Activated T-cell treated with anti-CD3 and anti-CD28 coated beads for 24 hours (primary cell): ENCODE measurements at places on chromosomes 7 and 10.

- no peak for DNase-seq
Measured at GRCh38 chr7:137753948-137754851, 92.6 kb downstream of the DGKI start.

GRCh38 chr7:23410446-23411183, 59.7 kb downstream of the IGF2BP3 start:
- no peak for DNase-seq

DNA sequence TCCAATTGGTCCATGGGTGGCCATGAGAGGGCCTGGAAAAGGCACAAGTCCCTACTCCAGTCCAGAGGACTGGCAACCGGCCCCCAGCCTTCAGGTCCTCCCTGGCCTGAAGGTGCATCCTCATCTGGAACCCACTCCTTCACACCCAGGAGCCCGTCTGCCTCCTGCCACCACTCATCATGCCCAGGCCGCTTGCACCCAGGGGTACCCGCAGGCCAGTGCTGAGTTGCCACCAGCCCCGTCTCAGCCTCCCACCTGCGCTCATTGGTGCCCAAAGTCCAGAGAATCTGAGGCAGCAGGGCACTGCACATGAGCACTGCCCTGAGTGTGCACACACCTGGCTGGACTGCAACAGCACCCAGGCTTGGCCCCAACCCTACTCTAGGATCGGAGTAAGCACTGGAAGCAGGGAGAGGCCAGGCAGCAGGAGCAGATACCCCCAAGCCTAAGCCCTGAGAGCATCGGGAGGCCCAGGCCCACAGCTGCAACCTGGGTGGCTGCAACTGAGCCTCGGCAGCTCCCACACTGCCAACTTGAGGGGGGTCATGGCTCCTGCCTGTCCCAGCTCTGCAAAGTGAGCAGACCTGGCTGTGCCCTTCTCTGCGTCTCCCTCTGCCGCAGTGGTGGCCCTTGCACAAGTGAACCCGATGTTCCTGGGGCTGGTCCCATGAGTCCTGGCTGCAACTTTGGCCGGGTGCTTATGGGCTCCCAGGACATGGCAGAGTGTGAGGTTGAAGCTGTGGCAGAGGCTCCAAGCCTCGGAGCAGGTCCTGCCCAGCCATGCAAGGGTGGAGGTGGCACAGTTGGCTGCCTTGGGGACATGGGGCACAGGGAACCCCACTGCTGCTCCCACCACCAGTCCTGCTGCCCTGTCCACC, 44.3 kb downstream of the TCERG1L start:
- DNase-seq: no peak

DNA sequence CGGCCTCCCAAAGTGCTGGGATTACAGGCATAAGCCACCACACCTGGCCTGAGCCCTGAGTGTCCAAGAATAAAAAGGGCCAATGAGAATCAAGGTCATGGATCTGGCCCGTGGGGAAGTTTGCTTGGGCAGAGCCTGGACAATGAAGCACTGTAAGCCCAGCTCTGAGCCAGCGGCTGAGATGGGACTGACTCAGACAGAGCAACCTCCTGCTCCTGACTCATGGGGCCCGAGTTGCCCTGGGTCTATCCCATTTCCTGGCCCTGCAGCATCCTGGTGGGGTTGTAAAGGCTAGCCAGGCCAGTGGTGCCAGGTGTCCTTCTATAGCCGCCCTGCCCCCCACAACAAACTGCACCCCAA, 5.2 kb upstream of the MYH16 start:
- DNase-seq: no peak

DNA sequence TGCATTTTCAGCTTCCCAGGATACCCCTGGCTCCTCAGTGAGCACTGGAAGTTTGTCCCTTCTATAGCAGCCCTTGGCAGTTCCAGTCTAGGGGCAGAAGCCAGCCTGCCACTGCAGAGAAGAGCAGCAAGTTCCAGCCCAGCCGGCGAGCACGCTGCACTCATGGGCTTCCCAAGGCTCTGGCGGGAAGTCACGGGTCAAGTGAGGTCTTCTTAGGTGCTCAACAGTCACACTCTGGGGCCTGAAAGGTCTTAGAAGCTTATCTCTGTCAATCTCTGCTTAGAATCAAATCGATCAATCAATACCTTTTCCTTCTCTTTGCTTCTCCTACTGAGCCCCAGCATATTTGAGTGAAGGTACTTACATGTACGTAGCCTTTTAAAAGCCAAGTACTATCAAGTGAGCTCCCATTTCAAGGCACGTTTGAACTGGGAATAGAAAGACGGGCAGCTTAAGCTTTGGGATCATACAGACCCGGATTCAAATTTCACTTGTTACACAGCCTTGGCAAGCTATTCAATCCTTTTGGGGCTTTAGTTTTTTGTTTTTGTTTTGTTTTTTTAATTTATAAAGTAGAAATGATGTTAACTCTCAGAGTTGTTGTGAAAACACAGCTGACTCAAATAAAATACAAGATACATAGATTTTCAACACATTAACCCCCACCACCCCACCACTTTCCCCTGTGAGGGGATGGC, 152.6 kb upstream of the KLF14 start:
- no peak for DNase-seq

- DNase-seq: no peak
Measured at GRCh38 chr10:16893664-16894063, 76.4 kb upstream of the RSU1 start.

DNA sequence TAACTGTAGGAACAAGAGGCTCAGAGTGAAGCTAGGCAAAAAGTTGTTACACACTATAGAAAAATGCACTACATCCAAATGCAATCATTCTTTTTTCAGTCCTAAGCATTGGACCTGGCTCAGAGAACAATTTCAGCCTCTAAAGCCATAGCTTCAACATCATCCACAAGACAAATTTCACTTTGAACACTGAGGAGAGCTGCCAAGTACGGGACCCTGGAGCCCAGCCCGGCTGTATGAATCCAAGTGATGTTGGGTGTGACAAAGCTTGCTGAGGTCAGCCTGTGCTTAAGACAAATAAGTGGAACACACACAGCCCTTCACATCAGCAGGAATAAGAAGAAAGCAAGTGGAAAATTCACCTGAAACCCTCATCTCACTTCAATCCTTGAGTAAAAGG, 233.1 kb upstream of the PFKP start:
- DNase-seq: no peak

GRCh38 chr7:31782411-31782991, 95.5 kb downstream of the PPP1R17 start:
- no peak for DNase-seq

DNA sequence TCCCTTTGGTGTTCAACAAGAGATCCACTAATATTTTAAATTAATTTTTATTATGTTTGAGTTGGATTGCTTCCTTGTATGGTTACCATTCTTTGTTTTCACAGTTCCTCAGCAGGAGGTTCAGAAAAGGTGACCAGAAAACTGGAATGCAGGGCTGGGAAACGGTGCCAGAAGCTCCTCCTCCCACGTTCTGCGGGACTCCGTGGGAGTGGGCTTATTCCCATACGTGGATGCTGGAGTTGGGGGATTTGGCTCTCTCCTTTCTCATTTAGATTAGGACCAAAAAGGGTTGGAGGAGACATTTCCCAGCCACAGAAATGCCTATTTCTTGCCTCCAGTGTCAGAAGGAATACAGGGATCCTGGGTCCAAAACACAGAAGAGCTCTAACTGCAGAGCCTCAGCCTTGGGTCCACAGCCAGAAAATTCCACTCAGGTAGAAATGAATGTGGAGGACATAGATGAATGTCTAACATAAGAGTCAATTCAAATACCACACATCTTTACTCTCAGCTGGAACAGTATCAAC, 56.0 kb downstream of the SORBS1 start:
- DNase-seq: no peak

DNA sequence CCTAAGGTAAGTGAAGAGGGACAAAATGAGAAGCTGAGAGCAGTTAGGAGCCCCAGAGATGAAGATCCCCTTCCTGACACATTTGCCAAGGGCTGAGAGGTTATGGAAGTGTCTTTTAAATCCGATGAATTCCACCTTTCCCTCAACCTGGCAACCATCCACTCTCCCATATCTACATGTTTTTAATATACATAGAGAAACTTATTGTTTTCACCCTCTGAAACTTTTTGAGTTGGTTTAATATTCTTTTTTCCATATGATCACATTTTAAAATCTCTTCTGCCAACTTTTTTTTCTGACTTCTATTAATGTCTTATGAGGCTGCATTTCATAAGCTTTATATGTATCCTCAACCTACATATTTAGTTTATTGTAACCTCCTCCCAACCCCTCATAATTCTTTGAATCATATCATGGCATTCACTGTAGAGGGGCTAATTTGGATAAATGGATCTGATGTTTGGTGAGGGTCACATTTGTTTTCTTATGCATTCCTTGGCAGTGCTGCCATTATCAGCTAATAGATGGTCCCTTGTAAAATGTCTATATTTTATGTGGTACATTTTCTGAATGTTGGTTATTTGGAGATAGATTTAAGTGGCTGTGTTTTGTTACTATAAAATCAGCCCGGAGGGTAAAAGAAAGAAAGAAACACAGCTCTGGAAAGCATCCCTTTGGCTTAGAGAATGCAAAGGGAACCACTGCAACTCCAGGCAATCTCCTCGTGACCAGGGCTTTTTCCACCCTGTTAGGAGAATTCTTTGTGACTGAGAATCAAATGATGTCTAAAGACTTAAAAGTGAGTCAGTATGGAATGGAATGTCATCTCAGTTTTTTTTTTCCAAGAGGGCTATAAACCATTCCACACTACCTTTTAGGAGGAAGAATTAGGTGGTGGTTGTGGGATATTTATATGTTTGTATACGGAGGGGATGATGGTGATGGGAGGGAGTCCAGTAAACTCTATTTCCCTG, 334.4 kb downstream of the SUGCT start:
- no peak for DNase-seq

- no peak for DNase-seq
Measured at GRCh38 chr10:110307805-110308204, 3.1 kb upstream of the SMNDC1 start.
